ENCODE measurements at places on chromosomes 3 and 15.

DNA sequence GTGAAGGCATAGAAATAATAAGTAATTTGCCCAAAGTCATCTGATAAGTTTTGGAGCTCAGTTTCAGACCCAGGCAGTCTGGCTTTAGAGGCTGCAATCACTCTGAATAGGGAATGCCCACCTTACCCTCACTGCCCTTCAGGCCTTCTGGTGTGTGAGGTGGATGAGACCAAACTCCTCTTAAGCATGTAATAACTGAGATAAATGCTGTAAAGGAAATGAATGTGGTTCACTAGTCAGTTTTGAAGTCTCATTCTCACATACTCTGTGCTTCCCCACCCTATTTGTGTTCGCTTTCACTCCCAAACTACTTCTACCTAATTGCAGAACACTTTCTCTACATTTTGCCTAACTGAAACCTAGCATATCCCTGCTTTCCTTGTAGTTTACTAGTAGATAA is 144.1 kb downstream of the FILIP1L start:
- no peak for DNase-seq

DNA sequence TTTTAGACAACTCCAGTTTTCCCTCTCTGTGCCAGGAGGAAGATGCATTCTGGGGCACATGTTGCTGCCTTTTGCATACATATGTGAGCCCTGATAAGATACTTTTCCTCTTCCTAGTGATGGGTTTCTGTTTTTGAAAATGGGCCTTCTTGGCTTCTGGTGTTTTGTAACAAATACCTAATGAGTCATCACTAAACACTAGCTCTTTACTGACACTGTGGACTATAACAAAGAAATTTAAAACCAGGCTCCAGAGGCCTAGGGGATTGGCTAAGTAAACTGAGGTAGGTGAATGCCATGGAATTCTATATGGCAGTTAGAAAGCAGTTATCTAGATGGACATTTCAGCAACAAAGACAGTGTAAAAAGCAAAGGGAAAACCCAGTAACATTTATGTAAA is 93.4 kb upstream of the NR2E3 start:
- no peak for DNase-seq

GRCh38 chr15:39447346-39447745 is 133.5 kb upstream of the THBS1 start:
- DNase-seq: no peak

GRCh38 chr3:78728406-78729145 is 1039.2 kb downstream of the ROBO1 start:
- DNase-seq: peak; percentile 52

- DNase-seq: no peak
Measured at GRCh38 chr3:12239301-12239700, 49.6 kb upstream of the PPARG start.

Data from NCI-H510A (cell line).